AG09309 (cell line): ENCODE measurements at places on chromosomes 3 and 15.

GRCh38 chr3:12974334-12974733 lies 98.9 kb downstream of the IQSEC1 start:
- DNase-seq, result no peak

DNA sequence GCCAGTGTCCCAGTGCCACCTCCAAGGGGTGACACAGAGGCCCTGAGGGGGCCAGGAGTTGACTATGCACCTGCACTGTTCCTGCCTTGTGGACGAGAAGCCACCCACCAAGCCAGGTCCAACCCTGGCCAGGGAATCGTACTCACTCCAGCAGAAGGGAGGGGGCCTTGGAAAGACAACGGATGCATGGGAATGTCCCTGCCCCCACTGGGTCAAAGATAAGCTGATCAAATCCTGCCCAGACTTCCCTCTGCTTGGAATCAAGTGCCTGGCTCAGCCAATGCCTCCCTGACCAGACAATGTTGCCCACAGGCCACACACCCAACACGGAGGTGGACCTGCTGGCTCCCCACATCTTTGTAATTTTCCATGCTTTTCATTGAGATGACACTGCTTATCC lies 23.9 kb downstream of the CACNA2D2 start:
- no peak for DNase-seq

GRCh38 chr3:71064291-71064955 lies 519.1 kb downstream of the FOXP1 start:
- DNase-seq, result no peak

GRCh38 chr3:14925729-14926591 lies 21.4 kb upstream of the NR2C2 start:
- DNase-seq, result peak; percentile 16

GRCh38 chr15:49314716-49315115 lies 108.3 kb upstream of the FGF7 start:
- DNase-seq, result no peak
